ENCODE measurements at places on chromosomes 5 and 9. TPM values are rescaled to one million over a fixed set of nuclear protein-coding genes. Genes with fewer than 3 reads are reported as not detected.

MFAP3 gene
- total RNA-seq, result 34.6 TPM

NMUR2 gene
- total RNA-seq, result not detected

GLRA1 gene
- total RNA-seq, result not detected

GARIN3 gene
- not detected for total RNA-seq

C5orf52 gene
- not detected for total RNA-seq

SIT1 gene
- not detected for total RNA-seq

SYK gene
- 6.1 TPM for total RNA-seq

FOXD4L4 gene
- not detected for total RNA-seq

DCP2 gene
- 21.2 TPM for total RNA-seq

NIPSNAP3A gene
- 24.7 TPM for total RNA-seq

BSPRY gene
- total RNA-seq, result 0.04 TPM

CDH9 gene
- total RNA-seq, result not detected

LAMC3 gene
- total RNA-seq, result not detected

Measured in foreskin keratinocyte (primary cell).